ENCODE measurements at places on chromosomes 5 and 9.
A peak's percentile ranks its signal among the peaks of the same experiment; 100 is the strongest.

DNA sequence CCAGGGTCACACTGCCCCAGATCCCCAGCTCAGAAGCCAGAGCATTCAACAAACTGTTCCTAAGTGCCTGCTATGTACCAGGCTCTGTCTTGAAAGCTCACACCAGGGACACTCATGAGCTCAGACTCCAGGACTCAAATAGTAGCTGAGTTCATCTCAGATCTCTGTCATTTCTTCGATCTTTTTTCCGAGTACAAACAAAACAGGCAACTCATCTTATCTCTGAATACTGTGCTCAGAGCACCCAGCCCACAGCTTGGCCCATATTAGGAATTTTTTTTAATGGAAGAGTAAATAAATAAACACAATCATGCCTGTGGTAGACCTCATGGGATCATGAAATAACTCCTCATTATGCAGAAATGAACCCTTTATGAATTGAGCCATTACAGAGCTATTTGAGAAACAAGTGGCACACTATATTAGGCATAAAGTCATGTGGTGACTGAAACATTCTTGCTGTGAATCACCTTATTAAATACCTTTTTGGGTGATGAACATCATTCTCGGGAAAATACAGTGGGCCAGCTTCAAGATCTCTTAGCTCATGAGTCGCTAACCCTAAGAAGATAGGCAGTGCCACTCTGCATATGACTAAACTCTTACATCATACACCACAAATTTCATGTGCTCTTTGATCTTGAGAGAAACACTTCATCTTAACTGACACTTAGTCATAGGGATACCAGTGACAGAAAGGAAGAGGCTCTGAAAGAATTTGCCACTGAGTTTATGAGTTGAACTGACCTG, 9.9 kb downstream of the SH3RF2 start:
- no peak overlapping the region for H3K4me3 ChIP-seq
- no peak for DNase-seq
- no peaks in the 10 kb centered on the region for H3K27me3 ChIP-seq
- H3K4me1 ChIP-seq: no peaks in the 10 kb centered on the region

DNA sequence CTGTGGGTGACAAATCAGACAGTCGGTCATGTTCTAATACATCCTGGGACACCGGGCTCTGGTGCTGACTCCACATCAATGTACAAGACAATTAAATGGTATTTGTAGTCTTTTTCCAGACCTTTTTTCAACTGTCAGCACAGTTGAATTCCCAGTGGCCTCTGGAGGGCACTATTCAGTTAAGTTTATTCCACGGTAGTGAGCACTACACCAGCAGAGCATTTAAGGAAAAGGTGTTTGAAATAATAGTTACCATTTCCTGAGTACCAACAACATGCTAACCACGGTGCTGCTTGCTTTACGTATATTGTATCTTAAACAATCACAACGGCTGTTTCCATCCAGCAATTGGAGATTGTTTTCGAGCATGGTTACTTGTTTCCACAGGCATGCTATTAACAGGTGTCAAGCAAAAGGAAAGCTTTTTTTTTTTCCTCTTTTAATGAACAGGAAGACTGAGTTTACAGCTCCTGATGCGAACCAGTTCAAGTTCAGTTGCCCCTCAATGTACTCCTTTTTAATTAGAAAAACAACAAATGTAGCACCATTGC, 186.7 kb downstream of the PDZD2 start:
- H3K27ac ChIP-seq: no peak overlapping the region
- no peak overlapping the region for H3K4me3 ChIP-seq
- DNase-seq: peak; percentile 77
- H3K27me3 ChIP-seq: no peaks in the 10 kb centered on the region
- no peaks in the 10 kb centered on the region for H3K36me3 ChIP-seq

- peaks cover 7% of the 10 kb centered on the region for H3K36me3 ChIP-seq
- H3K4me1 ChIP-seq: peaks cover 4% of the 10 kb centered on the region
- no peak overlapping the region for H3K27ac ChIP-seq
- DNase-seq: no peak
- no peak overlapping the region for H3K4me3 ChIP-seq
- no peaks in the 10 kb centered on the region for H3K27me3 ChIP-seq
These were observed 4.1 kb downstream of the TRIM23 start for GRCh38 chr5:65620021-65620420.

- peaks cover 6% of the 10 kb centered on the region for H3K4me1 ChIP-seq
- no peak overlapping the region for H3K4me3 ChIP-seq
- no peak for DNase-seq
- peaks cover 4% of the 10 kb centered on the region for H3K36me3 ChIP-seq
These were observed 213.4 kb downstream of the PALM2AKAP2 start for GRCh38 chr9:109993250-109993978.

DNA sequence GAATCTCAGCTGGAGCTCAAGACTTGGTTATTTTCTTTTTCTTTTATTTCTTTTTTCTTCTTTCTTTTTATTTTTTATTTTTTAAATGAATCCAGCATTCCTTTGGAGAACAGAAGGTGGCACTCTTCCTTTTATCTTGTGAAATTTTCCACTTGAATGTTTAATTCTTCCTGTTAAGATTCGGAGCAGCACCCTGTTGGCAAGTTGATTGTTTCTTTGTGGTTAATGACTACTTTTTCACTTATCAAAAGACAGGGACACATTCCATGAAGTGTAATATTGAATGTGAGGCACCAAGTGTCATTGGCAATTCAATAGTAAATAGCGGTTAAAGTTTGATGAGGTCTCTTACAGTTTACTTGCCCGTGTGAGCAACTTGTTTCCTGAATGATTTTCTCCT, 240.5 kb upstream of the CHD1 start:
- peak; percentile 12 for DNase-seq
- H3K4me3 ChIP-seq: no peak overlapping the region
- no peak overlapping the region for H3K27ac ChIP-seq
- H3K27me3 ChIP-seq: no peaks in the 10 kb centered on the region
- H3K4me1 ChIP-seq: no peaks in the 10 kb centered on the region
- no peaks in the 10 kb centered on the region for H3K36me3 ChIP-seq

DNA sequence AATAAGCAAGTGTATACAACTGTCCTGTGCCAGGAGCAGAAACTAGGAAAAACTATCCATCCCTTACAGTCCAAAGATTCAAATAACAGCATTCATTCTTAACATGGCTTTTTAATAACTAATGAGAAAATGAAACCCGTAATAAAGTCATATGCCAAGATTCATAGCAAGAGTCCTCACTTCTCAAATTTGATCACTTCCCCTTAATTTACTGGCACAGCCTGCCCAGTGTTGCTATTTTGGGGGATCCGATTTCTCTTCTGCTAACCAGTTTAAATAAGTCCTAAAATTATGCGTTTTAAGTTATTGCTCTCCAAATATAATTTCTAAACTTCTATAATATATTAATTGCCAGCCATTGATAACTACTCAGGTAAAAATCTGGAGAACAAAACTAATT, 177.0 kb upstream of the PTGER4 start:
- peak; percentile 63 for DNase-seq
- no peaks in the 10 kb centered on the region for H3K4me1 ChIP-seq
- H3K27ac ChIP-seq: no peak overlapping the region
- no peaks in the 10 kb centered on the region for H3K27me3 ChIP-seq

DNA sequence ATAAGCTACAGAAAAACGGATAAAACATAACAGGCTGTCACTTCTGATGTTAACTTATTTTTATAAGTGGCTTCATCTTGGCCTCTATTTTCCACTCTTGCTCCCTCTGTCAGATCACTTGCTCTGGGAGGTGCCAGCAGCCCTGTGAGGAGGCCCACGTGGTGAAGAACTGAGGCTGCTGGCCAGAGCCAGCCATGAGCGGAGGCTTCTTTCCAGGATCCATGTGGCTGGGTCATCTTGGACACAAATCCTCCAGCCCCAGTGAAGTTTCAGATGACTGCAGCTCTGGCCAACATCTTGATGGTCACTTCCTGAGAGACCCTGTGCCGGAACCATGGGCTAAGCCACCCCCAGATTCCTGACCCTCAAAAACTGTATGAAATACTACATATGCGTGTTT, 7.5 kb upstream of the CMBL start:
- H3K36me3 ChIP-seq: no peaks in the 10 kb centered on the region
- H3K27me3 ChIP-seq: no peaks in the 10 kb centered on the region
- no peak overlapping the region for H3K4me3 ChIP-seq
- no peak overlapping the region for H3K27ac ChIP-seq

GRCh38 chr9:20197976-20198685, 409.3 kb upstream of the SLC24A2 start:
- no peaks in the 10 kb centered on the region for H3K27me3 ChIP-seq
- H3K4me1 ChIP-seq: peaks cover 17% of the 10 kb centered on the region
- no peaks in the 10 kb centered on the region for H3K36me3 ChIP-seq
- H3K27ac ChIP-seq: no peak overlapping the region
- peak; percentile 81 for DNase-seq

GRCh38 chr5:129361441-129362025, 98.6 kb upstream of the ADAMTS19 start:
- no peak overlapping the region for H3K27ac ChIP-seq
- DNase-seq: peak; percentile 19

DNA sequence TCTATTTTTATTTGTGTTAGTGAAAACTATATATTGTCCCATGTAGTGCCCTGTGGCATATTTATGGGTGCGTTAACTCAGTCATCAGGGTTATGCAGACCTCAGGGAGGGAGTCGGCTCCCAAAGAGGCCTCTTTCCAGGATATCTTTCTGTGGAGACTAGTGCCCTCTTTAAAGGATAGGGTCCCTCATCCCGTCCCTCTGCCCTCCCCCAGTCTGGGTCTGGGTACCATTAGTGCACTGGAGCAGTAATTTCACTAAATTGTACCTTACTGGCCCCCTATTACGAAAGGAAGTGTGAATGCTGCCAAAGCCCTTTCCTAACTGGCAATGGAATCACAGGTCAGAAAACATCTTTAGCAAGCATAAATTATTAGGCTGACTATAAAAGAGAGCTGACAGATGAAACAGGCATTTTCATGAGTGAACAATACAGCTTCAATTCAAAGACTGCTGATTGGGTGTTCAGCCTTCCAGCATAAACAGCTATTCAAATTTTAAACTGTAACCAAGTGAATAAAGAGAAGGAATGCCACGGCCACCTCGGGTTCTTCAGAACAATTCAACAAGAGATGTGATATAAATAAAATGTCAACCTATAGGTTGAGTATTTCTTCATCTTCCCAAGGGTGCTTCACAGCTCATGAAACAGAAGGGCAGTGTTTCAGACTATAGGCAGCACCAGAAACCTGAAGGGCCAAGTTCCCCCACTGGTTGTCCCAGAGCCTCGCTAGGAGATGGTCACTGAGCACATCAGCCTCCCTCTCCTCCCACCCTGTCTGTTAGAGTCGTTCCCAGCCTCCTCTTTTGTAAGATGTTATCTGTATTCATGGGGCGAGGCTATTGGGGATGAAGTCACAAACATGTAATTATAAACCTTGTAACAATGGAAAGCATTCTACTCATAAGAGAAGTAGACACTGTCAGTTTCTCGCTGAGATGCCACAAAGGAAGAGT, 318.7 kb downstream of the TMEM161B start:
- no peaks in the 10 kb centered on the region for H3K27me3 ChIP-seq
- no peaks in the 10 kb centered on the region for H3K36me3 ChIP-seq
- DNase-seq: no peak
- H3K4me1 ChIP-seq: no peaks in the 10 kb centered on the region
- no peak overlapping the region for H3K27ac ChIP-seq

DNA sequence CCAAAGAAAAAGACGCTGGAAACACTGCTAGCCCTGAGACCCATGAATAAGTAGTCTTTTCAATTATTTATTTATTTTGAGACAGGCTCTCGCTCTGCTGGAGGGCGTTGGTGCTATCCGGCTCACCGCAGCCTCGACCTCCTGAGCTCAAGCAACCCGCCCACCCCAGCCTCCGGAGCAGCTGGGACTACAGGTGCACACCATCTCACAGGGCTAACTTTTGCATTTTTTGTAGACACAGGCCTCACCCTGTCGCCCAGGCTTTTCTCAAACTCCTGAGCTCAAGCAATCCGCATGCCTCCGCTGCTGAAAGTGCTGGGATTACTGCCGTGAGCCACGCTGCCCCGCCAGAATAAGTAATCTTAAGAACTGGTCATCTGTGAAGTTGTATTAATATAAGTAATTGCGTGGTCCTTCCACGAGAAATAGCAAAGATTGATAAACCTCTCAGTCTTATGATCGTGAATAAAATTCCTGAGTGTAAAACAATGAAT, 1.6 kb downstream of the ANXA2R start:
- DNase-seq: no peak
- H3K4me1 ChIP-seq: peaks cover 58% of the 10 kb centered on the region
- peaks cover 88% of the 10 kb centered on the region for H3K27me3 ChIP-seq
- H3K27ac ChIP-seq: peak overlapping the region; percentile 78
- H3K4me3 ChIP-seq: peak overlapping the region; percentile 24
- H3K36me3 ChIP-seq: no peaks in the 10 kb centered on the region

GRCh38 chr5:134937526-134937925, 30.2 kb upstream of the CATSPER3 start:
- H3K4me3 ChIP-seq: no peak overlapping the region
- H3K27me3 ChIP-seq: no peaks in the 10 kb centered on the region
- H3K27ac ChIP-seq: no peak overlapping the region
- H3K4me1 ChIP-seq: no peaks in the 10 kb centered on the region

DNA sequence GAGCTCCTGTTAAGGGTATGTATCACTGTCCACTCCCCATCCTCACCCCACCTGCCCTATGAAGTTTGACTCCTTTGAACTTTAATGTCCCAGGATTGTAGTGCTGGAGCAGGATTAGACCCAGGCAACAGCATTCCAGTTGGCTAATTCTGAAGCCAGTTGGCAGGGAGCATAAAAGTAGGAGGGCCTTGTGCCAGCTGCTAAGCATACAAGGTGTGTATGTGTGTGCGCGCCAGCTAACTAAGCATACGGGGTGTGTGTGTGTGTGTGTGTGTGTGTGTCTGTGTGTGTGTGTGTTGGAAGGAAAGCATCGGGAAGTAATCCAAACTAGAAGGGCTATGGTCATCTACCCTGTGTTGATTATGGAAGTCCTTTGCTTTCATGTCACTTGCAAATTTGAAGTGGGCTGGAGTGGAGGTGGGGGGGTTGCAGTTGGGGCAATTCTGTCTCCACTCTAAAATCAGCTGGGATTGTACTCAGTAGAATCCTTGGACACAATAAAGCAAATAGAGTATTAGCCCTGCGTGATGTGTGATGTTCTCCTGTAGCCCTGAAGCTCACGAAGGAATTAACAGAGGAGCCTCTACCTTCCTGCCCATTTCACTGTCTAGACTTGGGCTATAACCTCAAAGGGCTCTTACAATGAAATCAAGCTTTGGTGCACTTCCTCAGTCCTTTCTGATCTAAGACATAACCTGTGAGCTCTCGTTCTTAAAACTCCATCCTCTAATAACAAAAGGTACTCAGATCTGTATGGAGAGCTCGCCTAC, 26.9 kb downstream of the HMGCR start:
- peak; percentile 39 for DNase-seq
- peaks cover 17% of the 10 kb centered on the region for H3K4me1 ChIP-seq
- peaks cover 18% of the 10 kb centered on the region for H3K36me3 ChIP-seq

- H3K27ac ChIP-seq: no peak overlapping the region
- no peaks in the 10 kb centered on the region for H3K36me3 ChIP-seq
- H3K27me3 ChIP-seq: no peaks in the 10 kb centered on the region
- H3K4me1 ChIP-seq: no peaks in the 10 kb centered on the region
- H3K4me3 ChIP-seq: no peak overlapping the region
- peak; percentile 41 for DNase-seq
These were observed 313.5 kb downstream of the PRDM9 start for GRCh38 chr5:23820765-23821471.

- no peaks in the 10 kb centered on the region for H3K27me3 ChIP-seq
- H3K27ac ChIP-seq: no peak overlapping the region
- no peaks in the 10 kb centered on the region for H3K4me1 ChIP-seq
- no peak for DNase-seq
These were observed 98.7 kb upstream of the IFNE start for GRCh38 chr9:21580636-21581378.
